Muscle of arm (tissue), 14 donors: ENCODE measurements at places on chromosomes 1 and 21. TPM values are rescaled to one million over a fixed set of nuclear protein-coding genes. Genes with fewer than 3 reads are reported as not detected.

Gene OVAAL
- not detected for polyA plus RNA-seq

Gene RNF186
- polyA plus RNA-seq = not detected

Gene CD1E
- not detected for polyA plus RNA-seq

Gene CFHR5
- polyA plus RNA-seq = not detected

Gene IRF6
- 0.39 TPM for polyA plus RNA-seq

Gene KIF2C
- 13.5 TPM for polyA plus RNA-seq

Gene IGSF8
- not detected for polyA plus RNA-seq

Gene DMRTA2
- polyA plus RNA-seq = not detected

Gene PKP1
- polyA plus RNA-seq = 10.3 TPM

Gene ANGPTL1
- 81.7 TPM for polyA plus RNA-seq

Gene AMY1B
- not detected for polyA plus RNA-seq

Gene LCE1B
- not detected for polyA plus RNA-seq

Gene LCE3D
- not detected for polyA plus RNA-seq

Gene CCDC17
- polyA plus RNA-seq = 2.2 TPM
